ENCODE measurements at places on chromosomes 6 and 20. TPM values are rescaled to one million over a fixed set of nuclear protein-coding genes. Genes with fewer than 3 reads are reported as not detected.

The SOX18 gene
- not detected for total RNA-seq

DNA sequence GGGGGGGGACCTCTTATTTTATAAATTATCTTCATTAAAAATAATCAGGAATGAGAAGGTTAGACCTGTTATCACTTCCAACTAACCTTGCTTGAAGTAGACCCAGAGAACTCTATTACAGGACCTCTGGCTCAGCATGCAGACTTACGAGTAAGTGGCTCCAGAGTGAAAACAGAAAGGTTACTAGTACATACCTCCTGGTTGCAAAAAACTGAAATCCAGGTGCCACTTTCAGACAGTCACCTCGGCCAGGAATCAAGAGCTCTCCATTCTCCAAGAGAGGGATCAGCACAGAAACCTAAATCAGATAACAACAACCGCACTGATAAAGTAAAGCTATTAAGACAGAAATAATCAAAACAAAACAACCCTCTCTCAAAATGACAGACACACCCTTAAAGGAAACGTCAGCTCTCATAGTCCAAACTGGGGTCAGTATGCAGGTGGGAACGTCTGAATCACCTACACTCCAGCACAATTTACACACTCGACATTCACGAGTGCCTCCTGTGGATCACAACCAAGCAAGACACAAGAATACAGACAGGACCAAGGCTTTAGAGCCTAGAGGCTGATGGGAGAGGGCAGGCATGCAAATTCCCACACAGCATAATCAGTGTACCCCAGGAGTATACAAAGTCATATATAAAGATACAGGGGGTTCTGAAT is 31.8 kb downstream of the MDN1 start:
- no peaks in the 10 kb centered on the region for H3K4me1 ChIP-seq
- no peaks in the 10 kb centered on the region for H3K36me3 ChIP-seq
- H3K27ac ChIP-seq, result no peak overlapping the region
- DNase-seq, result no peak

DNA sequence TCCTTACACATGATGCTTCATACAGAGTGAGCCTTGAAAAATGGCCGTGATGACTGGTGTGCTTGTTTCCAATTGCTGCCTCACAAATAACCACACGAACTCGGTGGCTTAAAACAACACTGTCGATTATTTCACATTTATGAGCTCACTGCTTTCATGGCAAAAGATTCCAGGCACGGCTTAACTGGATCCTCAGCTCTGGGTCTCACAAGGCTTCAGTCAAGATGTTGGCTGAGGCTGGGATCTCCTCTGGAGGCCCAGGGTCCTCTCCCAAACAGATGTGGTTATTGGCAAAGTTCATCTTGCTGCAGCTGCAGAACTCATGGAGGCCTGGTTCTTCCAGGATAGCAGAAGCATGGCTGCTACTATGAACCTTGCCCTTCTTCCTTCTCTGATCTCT is 144.6 kb downstream of the TFAP2C start:
- no peak overlapping the region for H3K4me3 ChIP-seq
- no peaks in the 10 kb centered on the region for H3K36me3 ChIP-seq
- no peak overlapping the region for H3K27ac ChIP-seq
- H3K27me3 ChIP-seq, result no peaks in the 10 kb centered on the region
- DNase-seq, result no peak

The SPATS1 gene
- under 0.01 TPM for total RNA-seq

DNA sequence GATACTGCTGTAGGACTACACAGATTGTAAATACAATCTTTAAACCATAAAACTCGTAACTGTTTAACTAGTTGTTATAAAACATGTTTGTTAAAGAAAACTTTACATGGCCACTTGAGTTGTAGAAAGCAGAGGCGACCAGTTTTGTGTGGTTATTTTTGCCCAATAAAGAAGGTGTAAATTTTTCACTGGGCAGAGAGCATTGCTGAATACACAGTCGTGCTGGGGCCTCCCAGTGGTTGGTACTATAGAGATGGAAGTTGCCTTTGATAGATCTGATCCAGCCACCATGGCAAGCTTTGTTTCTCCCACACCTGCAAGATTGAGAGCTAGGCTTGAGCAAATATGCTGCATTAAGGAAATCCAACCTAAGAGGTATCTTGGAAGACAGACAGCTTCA is 34.0 kb upstream of the YWHAB start:
- no peaks in the 10 kb centered on the region for H3K4me1 ChIP-seq
- no peak for DNase-seq
- no peaks in the 10 kb centered on the region for H3K36me3 ChIP-seq
- H3K27me3 ChIP-seq, result peaks cover 5% of the 10 kb centered on the region
- H3K4me3 ChIP-seq, result no peak overlapping the region

GRCh38 chr6:142627474-142627873 is 317.5 kb downstream of the HIVEP2 start:
- no peaks in the 10 kb centered on the region for H3K27me3 ChIP-seq
- H3K4me1 ChIP-seq, result no peaks in the 10 kb centered on the region
- no peak for DNase-seq
